ENCODE measurements at places on chromosomes 12 and 14. TPM values are rescaled to one million over a fixed set of nuclear protein-coding genes. Genes with fewer than 3 reads are reported as not detected.

IGFBP6 gene
- total RNA-seq, result 103 TPM

IQSEC3 gene
- not detected for total RNA-seq

BHLHE41 gene
- total RNA-seq, result 7.8 TPM

HOTAIR gene
- total RNA-seq, result not detected

CCDC198 gene
- not detected for total RNA-seq

SLC8A3 gene
- 4.0 TPM for total RNA-seq

GRCh38 chr14:91402348-91402747, 15.3 kb downstream of the CCDC88C start:
- DNase-seq, result no peak

DNA sequence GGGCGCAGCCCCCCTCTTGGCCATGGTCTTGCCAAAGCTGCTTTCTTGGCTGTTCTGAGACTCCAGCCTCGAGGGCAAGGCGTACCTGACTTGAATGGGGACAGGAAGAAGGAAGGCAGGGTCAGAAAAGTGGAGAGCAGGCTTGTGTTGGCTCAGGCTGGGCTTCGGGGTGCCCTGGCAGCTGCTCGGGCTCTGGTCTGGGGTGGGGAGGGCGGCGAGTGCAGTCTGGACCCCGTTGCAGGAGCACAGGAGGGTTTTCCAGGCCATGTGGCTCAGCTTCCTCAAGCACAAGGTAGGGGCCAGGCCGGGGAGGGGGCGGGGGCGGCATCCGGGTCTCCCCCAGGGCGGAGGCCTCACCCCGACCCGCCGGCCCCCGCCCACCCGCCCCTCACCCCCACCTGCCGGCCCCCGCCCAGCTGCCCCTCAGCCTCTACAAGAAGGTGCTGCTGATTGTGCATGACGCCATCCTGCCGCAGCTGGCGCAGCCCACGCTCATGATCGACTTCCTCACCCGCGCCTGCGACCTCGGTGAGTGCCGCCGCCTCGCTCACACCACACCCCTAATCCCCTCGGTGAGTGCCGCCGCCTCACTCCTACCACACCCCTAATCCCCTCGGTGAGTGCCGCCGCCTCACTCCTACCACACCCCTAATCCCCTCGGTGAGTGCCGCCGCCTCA, 4.2 kb downstream of the NOC4L start:
- no peak for DNase-seq

GRCh38 chr14:60905923-60906322, 75.0 kb downstream of the TRMT5 start:
- no peak for DNase-seq

DNA sequence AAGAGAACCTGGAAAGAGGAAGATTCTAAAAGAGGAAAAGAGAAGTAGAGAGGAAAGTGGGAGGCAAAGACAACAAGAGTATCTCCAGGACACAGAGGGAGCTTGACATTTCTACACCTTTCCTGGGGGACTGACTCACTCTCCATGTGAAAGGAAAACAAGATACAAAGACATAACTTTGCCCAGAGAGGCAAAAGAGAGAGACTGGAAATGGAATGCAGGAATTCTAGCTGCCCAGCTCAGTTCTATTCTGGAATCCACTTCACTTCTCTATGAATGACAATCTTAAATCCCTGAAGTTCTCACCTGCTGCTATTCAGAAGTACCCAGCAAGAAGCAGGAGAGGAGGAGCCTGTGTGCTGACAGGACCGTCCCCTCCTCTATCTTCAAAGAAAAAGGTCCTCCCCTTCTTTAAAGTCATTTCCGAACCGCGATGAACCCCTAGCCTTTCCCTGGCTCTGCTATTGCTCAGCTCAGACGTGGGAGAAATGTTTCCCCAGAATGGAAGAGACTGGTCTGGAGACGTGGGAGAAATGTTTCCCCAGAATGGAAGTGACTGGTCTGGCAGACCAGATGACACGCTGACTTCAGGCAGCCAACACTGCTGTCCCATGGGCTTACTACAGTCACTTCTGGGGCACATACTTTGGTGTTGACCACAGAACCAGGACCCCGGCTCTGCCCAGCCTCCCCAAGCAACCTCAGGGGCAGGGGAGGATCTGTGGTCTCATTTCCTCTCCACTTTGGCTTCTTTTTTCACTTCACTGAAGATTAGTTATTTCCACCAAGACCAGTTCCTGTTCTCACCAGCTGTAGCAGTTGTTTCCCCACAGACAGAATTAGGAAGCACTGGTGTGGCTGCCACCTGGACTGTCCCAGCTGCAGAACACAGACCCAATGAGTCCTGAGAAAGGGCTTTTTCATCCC, 8.3 kb downstream of the FMNL3 start:
- peak; percentile 92 for DNase-seq

- peak; percentile 11 for DNase-seq
Measured at GRCh38 chr12:93497456-93497855, 30.1 kb downstream of the MRPL42 start.

DNA sequence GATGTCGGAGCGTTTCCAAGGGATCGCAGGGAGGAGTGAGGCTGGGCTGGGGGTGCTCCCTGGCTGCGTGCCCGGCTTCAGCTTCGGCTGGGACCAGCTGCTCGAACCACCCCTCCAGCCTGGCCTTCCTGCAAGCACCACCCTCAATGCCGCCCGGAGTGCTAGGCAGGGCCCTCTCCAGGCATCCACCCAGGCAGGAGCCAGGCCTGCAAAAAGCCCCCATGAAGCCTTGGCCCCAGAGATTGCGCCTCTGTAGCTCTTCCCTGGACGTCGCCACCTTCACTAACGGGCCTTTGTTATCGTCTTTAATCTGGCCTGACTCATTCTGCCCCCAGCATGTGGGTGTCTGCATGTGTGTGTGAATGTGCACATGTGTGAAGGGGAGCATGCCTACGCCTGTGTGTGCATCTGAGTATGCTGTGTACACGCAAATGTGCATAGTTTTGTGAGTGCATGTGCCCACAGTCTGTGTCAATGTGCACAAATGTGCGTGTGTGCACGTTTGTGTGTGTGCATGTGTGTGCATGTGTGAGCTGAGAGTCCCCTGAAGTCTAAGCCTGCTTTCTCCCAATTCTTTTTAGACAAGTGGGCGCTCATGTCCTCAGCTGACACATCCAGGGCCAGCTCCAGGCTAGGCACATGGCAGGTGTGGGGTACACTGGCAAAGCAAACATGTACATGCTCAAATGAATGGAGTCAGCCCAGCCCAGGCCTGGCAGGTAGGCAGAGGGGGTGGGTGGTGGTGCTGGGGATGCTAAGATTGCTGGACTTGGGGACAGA, 195.4 kb upstream of the C14orf180 start:
- DNase-seq, result no peak

- DNase-seq, result no peak
Measured at GRCh38 chr12:85632390-85632789, 203.8 kb downstream of the RASSF9 start.

GRCh38 chr14:85572845-85573244, 42.9 kb downstream of the FLRT2 start:
- DNase-seq, result peak; percentile 82

DNA sequence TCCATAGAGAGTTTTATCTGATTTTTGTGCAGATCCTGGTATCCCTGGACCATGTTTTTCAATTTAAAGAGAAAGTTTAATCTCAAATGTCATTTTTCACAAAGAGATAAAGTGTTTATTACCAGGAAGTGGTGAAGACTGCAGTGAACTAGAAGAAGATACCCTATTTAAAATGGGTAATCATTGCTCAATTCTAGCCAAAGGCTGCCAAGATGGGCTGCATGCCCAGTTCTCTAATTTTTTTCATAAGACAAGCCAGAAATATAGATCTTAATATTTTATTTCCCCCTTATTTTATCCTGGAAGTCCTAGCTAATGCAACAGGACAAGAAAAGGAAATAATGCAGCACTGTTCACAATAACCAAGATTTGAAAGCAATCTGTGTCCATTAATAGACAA, 343.5 kb downstream of the PCNX1 start:
- no peak for DNase-seq

GRCh38 chr12:14628771-14629170, 61.1 kb upstream of the PLBD1 start:
- no peak for DNase-seq

DNA sequence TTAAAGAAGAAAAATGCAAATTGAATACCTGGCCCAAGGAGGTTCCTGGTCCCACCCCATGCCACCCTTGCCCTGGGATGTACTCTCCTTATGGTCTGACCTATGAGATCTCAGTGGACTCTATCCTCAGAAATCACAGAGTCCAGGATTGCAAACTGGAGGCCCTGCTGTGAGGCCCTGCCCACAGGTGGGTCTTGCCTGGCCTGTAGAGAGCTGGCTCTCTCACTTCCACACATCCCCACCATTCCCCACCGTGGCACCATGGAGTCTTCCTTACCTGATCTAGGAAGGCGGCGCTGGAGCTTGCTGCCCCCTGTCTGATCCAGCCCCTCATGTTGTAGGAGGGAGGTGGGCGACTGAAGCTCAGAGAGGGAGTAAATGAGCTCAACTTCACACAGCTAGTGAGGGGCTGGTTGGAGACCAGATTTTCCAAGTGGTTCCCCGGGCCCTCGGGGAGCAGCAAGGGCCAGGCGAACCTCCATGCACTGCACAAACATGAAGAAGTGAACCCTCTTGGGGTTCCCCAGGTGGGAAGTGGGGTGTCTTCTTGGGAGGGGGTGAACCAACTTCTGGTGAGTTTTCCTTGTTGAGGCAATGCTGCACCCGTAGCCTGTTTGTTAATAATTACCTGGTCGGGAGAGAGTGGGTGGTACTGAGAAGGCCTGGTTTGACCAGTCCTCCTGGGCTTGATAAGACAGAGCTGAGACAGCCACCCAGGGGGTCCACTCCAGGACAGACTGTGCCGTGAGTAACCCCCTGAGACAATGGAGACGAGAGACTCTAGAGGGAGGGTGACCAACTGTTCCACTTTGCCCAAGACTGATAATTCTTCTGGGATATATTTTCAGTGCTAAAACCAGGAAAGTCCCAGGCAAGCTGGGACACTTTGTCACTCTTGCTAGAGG, at the start of gene SERPINA4:
TSS of gene SERPINA4 (plus strand) at position 692 of the 905 bp plus-strand sequence. CDS start 2,041 bp downstream, outside the sequence.
- no peak for DNase-seq

- peak; percentile 100 for DNase-seq
Measured at GRCh38 chr14:68695326-68695768, 97.5 kb downstream of the ZFP36L1 start.

All from RPMI7951 (cell line).